Kidney epithelial cell (primary cell): ENCODE measurements at places on chromosomes 1 and 21. TPM values are rescaled to one million over a fixed set of nuclear protein-coding genes. Genes with fewer than 3 reads are reported as not detected.

- no peak for DNase-seq
These were observed 35.4 kb upstream of the COL24A1 start for GRCh38 chr1:86191958-86192357.

DNA sequence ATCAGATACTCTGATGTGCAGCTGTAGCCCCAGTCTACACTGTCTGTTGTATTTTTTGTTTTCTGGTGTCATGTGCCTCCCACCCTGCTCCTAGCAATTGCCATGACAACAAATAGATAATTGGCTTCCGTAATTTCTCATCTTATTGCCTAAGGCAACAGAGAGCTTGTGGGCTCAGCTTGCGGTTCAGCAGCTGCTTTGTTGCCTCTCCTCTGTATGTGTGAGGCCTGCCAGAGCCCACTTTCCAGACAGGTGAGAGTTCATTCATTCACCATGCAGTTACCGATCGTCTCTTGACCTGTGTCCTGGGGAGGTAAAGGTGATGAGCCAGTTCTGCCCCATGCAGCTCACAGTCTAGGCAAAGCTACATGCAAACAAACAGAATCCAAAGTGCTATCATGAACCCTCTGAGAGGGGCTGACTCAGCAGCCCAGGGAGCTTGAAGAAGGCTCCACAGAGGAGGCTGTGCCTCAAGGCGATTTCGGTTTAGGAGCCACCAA lies 11.9 kb downstream of the LGALS8 start:
- no peak for DNase-seq

DNA sequence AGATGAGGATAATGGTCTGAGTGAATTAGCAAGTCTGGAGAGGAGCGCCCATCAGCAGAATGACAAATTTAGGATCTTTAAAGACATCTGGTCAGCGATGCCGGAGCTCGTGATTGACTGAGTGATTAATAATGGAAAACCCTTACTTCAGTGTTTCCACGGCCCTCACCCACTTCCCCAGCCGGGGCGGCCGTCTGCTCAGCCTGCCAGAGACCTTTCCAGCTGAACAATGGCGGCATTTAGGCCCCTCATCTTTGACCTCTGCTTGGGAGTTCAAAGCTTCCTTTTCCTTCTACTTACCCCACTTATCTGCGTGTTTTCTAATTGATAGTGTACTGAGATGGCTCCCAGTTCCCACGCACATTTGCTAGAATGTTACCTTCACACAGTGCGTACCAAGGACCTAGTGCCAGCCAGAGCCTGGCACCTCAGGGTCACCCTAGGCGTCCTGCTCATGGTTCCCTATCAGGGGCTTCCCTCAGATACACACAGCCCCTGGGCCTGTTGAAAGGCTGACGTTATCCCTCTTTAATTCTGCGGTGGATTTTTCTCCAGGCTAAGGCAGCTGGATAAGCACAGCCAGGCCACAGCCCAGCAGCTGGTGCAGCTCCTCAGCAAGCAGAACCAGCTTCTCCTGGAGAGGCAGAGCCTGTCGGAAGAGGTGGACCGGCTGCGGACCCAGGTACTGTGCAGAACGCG lies 232.8 kb downstream of the SDCCAG8 start:
- DNase-seq, result no peak

- no peak for DNase-seq
These were observed 55.9 kb downstream of the ITPKB start for GRCh38 chr1:226682871-226683814.

The C8A gene
- not detected in 2 replicates for total RNA-seq

The WNT4 gene
- 0.14 and 0.58 TPM in 2 replicates for total RNA-seq
